ENCODE measurements at places on chromosomes 7 and 10.

DNA sequence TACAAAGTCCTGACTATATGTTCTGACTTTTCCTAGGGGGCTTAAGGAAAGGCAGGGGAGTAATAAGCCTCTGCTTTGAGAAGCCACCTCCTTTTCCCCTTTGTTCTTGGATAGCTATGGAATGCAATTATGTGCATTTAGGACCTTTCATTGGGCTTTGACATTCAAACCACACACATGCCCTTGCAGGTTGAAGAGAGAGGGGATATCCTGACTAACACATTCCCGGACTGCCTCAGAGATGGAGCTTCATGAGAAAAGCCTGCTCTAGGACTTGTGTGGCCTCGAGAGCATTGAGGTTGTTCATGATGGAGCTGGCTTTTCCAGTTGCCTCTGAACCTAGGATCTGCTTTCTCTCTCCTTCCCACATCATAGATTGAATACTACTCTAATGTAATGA, 694.5 kb downstream of the LRMDA start:
- H3K27ac ChIP-seq, result no peak overlapping the region
- no peak overlapping the region for H3K4me3 ChIP-seq
- DNase-seq, result no peak
- H3K36me3 ChIP-seq, result no peaks in the 10 kb centered on the region
- peaks cover 3% of the 10 kb centered on the region for H3K27me3 ChIP-seq

- DNase-seq, result no peak
- no peak overlapping the region for H3K27ac ChIP-seq
- H3K36me3 ChIP-seq, result no peaks in the 10 kb centered on the region
- H3K4me1 ChIP-seq, result no peaks in the 10 kb centered on the region
These were observed 254.5 kb upstream of the RNF32 start for GRCh38 chr7:156386097-156386496.

DNA sequence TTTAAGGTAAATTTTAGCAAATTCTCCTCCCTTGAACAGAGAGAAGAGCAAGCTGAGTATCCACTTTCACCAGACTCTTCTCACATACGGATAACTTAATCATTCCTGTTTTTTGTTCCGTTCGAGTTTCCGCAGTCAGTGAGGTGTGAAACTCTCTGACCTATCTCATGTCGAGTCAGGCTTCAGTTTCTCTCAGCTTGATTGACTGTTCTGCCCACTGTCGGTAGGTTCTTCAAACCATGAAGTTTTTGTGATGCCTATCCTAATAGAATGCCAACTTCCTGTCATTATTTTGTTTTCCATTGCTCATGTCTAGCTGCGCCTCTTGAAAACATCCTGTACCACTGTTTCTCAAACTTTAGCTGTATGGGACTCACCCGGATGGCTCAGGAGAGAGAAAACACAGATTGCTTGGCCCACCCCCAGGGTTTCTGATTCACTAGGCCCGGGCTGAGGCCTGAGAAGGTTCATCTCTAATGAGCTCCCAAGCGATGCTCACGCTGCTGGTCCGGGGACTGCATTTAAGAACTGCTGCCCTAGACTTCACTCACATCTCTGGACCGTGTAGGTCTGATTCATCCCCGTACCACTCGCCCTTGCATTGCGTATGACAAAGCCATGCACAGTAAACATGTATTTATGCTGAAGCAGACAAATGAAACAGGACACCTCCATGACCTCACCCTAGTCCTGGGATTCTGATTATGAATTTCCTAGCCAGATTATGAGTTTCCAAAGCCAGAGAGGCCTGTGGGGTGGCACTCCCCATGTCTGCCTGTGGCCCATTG, 208.4 kb upstream of the AGK start:
- DNase-seq, result no peak
- no peaks in the 10 kb centered on the region for H3K36me3 ChIP-seq
- peaks cover 8% of the 10 kb centered on the region for H3K27me3 ChIP-seq
- H3K27ac ChIP-seq, result no peak overlapping the region
- no peak overlapping the region for H3K4me3 ChIP-seq

DNA sequence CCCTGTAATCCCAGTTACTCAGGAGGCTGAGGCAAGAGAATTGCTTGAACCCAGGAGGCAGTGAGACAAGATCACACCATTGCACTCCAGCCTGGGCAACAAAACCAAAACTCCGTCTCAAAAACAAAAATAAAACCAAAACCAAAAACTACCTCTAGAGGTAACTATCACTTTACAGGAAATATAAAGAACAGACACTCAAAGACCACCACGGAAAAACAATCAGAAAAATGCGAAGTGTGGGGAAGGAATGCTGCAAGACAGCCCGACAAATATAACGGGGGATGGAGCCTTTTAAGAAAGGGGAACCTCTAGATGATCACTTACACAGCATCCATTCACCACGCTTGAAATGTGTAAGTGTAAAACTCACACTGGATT, 4.3 kb downstream of the HNRNPF start:
- peak overlapping the region; percentile 93 for H3K27ac ChIP-seq
- peaks cover 60% of the 10 kb centered on the region for H3K4me1 ChIP-seq
- no peak for DNase-seq
- H3K36me3 ChIP-seq, result peaks cover 80% of the 10 kb centered on the region

- H3K27ac ChIP-seq, result no peak overlapping the region
- H3K36me3 ChIP-seq, result peaks cover 8% of the 10 kb centered on the region
- no peaks in the 10 kb centered on the region for H3K27me3 ChIP-seq
These were observed 8.3 kb downstream of the ZMIZ2 start for GRCh38 chr7:44756904-44757303.

- H3K4me1 ChIP-seq, result no peaks in the 10 kb centered on the region
- DNase-seq, result no peak
- no peak overlapping the region for H3K4me3 ChIP-seq
- H3K27me3 ChIP-seq, result peaks cover 2% of the 10 kb centered on the region
These were observed 225.0 kb downstream of the CACNB2 start for GRCh38 chr10:18364987-18365775.

GRCh38 chr10:89555688-89556445, 20.5 kb upstream of the SLC16A12 start:
- no peaks in the 10 kb centered on the region for H3K36me3 ChIP-seq
- H3K4me1 ChIP-seq, result no peaks in the 10 kb centered on the region
- no peak overlapping the region for H3K27ac ChIP-seq
- H3K4me3 ChIP-seq, result no peak overlapping the region

GRCh38 chr10:110353244-110354119, 48.8 kb upstream of the SMNDC1 start:
- H3K27me3 ChIP-seq, result peaks cover 4% of the 10 kb centered on the region
- peaks cover 70% of the 10 kb centered on the region for H3K4me1 ChIP-seq
- no peaks in the 10 kb centered on the region for H3K36me3 ChIP-seq
- peak overlapping the region; percentile 42 for H3K4me3 ChIP-seq
- H3K27ac ChIP-seq, result peak overlapping the region; percentile 82

- peaks cover 13% of the 10 kb centered on the region for H3K36me3 ChIP-seq
- no peak for DNase-seq
- H3K4me1 ChIP-seq, result peaks cover 84% of the 10 kb centered on the region
These were observed 10.1 kb downstream of the NCOA4 start for GRCh38 chr10:46020344-46020657.

DNA sequence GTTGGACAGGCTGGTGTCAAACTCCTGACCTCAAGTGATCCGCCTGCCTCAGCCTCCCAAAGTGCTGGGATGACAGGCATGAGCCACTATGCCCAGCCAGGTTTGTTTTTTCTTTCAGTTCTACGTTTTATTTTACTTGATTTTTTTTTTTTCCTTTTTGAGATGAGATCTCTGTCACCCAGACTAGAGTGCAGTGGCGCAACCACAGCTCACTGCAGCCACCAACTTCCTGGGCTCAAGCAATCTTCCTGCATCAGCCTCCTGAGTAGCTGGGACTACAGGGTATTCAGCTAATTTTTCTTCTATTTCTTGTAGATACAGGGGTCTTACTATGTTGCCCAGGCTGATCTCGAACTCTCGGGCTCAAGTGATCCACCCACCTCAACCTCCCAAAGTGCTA, 24.3 kb downstream of the GDI2 start:
- H3K4me1 ChIP-seq, result peaks cover 11% of the 10 kb centered on the region
- H3K4me3 ChIP-seq, result no peak overlapping the region
- no peak for DNase-seq

DNA sequence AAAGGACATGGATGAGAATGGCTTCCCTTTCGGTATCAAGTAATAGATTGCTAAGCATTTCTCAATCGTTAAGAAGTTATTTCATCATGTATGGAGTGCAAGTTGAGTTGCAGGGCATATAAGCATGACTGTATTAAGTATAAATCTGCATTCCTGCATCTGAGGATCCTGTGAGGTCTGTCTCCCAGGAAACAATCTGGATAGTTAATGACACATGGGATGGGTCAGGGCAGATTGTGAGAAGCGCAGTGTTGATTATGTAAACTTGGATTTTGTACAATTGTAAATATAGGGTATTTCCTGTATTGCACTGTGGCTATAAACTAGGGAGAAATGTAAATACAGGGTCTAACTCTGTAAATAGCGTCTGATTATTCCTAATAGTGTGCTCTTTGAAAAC, 102.6 kb downstream of the PLXDC2 start:
- H3K27me3 ChIP-seq, result no peaks in the 10 kb centered on the region
- H3K36me3 ChIP-seq, result no peaks in the 10 kb centered on the region
- H3K27ac ChIP-seq, result no peak overlapping the region
- H3K4me3 ChIP-seq, result no peak overlapping the region
- DNase-seq, result no peak

GRCh38 chr7:85776691-85777345, 590.0 kb upstream of the SEMA3D start:
- H3K4me3 ChIP-seq, result no peak overlapping the region
- DNase-seq, result no peak
- no peaks in the 10 kb centered on the region for H3K27me3 ChIP-seq

- H3K36me3 ChIP-seq, result no peaks in the 10 kb centered on the region
- no peaks in the 10 kb centered on the region for H3K4me1 ChIP-seq
- no peak overlapping the region for H3K4me3 ChIP-seq
These were observed 7.9 kb upstream of the GSDME start for GRCh38 chr7:24764972-24765744.

DNA sequence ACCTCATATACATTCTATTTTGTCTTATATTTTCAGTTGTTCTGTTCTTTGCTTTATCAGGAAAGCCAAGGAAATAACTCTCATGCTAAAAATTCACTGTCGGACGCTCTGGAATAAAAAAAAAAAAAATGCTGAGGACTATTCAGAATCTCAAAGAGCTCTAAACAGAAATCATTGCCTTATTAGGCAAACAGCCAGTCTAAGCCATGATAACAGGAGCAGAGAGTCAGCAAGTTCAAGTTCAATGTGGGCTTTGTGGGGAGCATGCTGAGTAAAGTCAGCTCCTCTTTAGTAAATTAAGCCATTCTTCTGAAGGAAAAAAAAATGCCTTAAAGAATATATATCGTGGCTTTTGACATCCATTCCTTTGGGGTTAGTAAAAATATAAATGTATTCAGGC, 13.6 kb upstream of the FAM13C start:
- no peaks in the 10 kb centered on the region for H3K36me3 ChIP-seq
- no peak for DNase-seq
- no peak overlapping the region for H3K4me3 ChIP-seq
- no peaks in the 10 kb centered on the region for H3K4me1 ChIP-seq
- H3K27me3 ChIP-seq, result no peaks in the 10 kb centered on the region

- no peak for DNase-seq
- no peaks in the 10 kb centered on the region for H3K4me1 ChIP-seq
- H3K36me3 ChIP-seq, result no peaks in the 10 kb centered on the region
- no peak overlapping the region for H3K4me3 ChIP-seq
- H3K27ac ChIP-seq, result no peak overlapping the region
These were observed 168.6 kb downstream of the LRMDA start for GRCh38 chr10:75599875-75600648.

- DNase-seq, result no peak
- H3K4me1 ChIP-seq, result peaks cover 10% of the 10 kb centered on the region
- no peak overlapping the region for H3K4me3 ChIP-seq
- H3K27ac ChIP-seq, result no peak overlapping the region
- H3K36me3 ChIP-seq, result peaks cover 3% of the 10 kb centered on the region
These were observed 570 bp downstream of the TBC1D12 start for GRCh38 chr10:94402843-94403379.

DNA sequence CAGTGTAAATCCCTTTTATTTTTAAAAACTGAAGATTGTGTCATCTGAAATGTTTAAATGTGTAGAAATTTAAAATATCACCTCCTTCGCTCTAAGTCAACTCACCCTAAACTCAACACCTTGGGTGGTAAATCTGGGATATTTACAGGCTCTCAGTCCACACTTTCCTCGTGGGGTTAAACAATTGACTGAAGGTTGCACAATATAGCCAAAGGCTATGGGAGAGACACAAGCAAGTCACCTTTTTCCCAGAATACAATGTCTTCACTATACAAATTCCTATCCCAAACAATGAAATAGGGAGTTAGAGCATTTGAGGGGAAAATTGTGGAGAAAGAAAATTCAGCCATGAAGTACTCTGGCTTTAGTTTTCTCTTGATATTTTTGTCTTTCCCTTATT, 32.7 kb upstream of the MAT1A start:
- no peaks in the 10 kb centered on the region for H3K4me1 ChIP-seq
- H3K27me3 ChIP-seq, result peaks cover 3% of the 10 kb centered on the region
- no peaks in the 10 kb centered on the region for H3K36me3 ChIP-seq
- no peak overlapping the region for H3K27ac ChIP-seq
- H3K4me3 ChIP-seq, result no peak overlapping the region
- no peak for DNase-seq

DNA sequence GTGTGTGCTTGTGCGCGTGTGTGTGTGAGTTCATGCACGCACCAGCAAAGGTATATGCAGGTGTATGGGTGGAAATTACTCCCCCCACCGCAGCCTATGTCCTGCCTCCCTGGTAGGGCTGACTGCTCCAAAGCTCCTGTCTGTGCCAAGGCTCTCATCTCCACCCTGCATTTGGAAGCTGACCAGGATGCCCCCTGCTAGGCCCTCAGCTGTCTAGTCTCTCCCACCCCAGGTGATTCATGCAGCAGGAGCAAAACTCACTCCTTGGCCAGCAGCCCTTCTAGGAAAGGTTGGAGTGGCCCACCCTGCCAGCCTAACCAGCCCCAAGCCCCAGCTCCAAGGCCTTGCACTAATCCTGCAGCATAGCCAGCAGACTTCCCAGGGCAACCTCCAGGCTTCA, 148.4 kb downstream of the GRID1 start:
- no peaks in the 10 kb centered on the region for H3K4me1 ChIP-seq
- DNase-seq, result no peak
- H3K27ac ChIP-seq, result no peak overlapping the region
- no peaks in the 10 kb centered on the region for H3K36me3 ChIP-seq

DNA sequence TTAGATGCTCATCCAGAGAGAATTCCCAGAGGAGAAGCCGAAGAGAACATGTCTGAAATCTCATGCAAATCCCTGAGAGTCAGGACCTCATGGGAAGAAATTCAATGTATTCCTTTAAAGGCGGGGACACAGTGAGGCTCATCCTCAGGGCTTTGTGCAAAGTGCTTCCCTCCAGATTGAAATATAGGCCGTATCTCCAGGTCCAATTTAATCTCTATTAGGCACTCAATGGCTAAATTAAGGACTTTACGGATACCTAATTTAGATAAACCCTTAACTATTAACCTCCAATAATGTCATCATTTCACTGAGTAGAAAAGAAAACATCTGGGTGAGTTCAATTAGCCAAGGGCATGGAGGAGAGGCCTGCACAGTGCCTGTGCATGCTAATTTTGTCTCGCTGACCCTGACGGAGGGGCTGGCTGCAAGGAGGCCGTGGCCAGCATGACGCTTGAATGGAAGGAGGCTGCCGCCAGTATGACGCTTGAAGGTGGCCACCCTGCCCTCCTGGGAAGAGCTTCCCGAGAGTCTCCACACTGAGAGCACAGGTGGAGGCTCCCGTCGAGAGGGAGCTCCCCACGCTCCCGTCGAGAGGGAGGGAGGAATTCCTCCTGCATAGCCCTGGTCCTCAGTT, 287.6 kb downstream of the ADARB2 start:
- H3K36me3 ChIP-seq, result no peaks in the 10 kb centered on the region
- no peak for DNase-seq
- H3K4me1 ChIP-seq, result peaks cover 8% of the 10 kb centered on the region
- H3K27me3 ChIP-seq, result peaks cover 9% of the 10 kb centered on the region
- H3K4me3 ChIP-seq, result no peak overlapping the region

GRCh38 chr7:150476285-150476684, 25.9 kb downstream of the GIMAP8 start:
- H3K4me1 ChIP-seq, result peaks cover 62% of the 10 kb centered on the region
- peak overlapping the region; percentile 40 for H3K4me3 ChIP-seq
- no peaks in the 10 kb centered on the region for H3K27me3 ChIP-seq

All from activated naive CD8-positive, alpha-beta T cell treated with anti-CD3 and anti-CD28 coated beads, Interleukin-2, amount 50 U/mL, for 24 hours (primary cell).